Activated T-cell treated with anti-CD3 and anti-CD28 coated beads, Interleukin-2, amount 50 U/mL, for 72 hours (primary cell): ENCODE measurements at places on chromosomes 11 and 22.

DNA sequence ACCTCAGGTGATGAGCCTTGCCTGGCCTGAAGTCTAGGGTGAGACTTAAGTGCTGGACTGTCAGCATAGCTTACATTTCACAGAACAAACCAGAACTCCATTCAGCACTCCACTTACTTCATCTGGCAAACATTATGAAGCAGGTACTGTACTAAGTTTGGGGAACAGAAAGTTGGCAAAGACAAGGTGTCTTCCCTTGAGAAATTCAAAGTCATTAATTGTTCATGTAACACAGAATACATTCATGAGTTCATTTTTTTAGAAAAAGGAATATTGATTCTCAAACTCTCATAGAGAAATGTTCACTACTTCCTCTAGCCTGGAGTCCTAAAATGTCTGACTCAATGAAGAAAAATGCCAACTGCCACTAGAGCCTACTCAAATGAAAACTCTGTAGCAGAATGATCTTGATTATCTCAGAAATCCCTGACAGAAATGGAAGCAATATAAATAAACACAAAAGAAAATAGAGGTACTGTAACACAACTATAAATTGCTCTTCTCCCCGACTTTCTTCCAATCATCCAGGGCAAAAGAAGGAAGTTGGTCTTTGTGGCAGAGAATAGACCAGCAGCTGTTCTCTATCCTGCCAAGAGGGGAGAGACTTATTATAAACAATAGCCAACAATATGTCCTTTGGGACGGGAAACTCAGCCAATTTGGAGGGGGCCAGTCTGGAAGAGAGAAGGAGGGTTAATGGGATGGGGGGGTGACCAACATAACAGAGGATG, 129.2 kb upstream of the MTMR2 start:
- no peak for DNase-seq

- no peak for DNase-seq
These were observed 1.1 kb upstream of the PITPNB start for GRCh38 chr22:27919942-27920755.

DNA sequence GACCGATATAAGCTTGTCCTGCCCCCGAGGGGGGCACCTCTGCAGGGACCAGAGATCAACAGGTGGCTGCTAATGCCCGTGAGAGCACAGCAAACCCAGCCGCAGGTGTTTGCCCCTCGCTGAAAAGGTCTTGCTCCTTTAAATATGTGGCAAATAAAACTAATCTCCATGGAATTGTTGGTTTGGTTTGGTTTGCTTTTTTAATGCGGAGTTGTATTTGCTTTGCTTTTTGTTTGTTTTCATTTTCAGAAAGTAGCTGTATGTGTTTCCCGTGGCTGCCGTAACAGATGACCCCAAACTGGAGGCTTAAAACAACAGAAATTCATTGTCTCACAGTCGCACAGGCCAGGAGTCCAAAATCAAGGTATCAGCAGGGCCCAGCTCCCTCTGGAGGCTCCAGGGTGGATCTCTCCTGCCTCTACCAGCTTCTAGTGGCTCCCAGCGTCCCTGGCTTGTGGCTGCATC, 93.0 kb downstream of the CELSR1 start:
- no peak for DNase-seq

GRCh38 chr11:18731949-18732821, 6.2 kb upstream of the IGSF22 start:
- DNase-seq: peak; percentile 57
